ENCODE measurements at places on chromosomes 6 and 20.

- no peak for DNase-seq
Measured at GRCh38 chr6:111361648-111362047, 121.4 kb downstream of the REV3L start.

GRCh38 chr6:135586844-135587243 is 89.3 kb upstream of the AHI1 start:
- DNase-seq, result no peak

GRCh38 chr6:130537447-130537846 is 171.6 kb downstream of the TMEM200A start:
- no peak for DNase-seq

- DNase-seq, result no peak
Measured at GRCh38 chr6:114342086-114342825, 567 bp downstream of the HS3ST5 start.

DNA sequence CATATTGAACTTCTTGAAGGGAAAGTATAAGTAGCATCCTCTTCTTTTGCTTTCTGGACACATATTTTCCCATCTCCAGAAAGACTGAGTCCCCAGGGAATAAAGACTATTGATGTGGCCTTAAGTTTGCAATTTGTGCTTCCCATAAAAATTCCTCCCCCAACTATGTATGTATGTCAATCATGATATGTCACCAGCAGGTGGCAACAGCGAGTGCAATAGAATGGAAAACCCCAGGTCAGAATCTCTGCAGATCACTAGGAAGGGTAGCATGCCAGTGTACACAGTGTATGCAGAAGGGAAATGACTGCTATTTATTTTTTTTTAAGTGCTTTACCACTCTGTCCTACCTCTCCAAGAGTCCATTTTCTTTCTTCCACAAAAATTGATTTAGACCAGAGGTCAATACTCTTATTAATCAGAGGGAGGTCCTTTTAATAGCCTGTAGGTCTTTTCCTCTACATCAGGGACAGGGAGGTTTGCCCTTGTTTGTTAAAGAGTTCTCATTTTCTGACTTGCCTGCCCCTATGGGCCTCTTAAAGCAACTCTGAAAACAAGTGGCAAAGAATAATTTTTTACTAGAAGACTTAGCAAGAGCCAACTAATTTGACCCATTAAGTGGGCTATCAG is 61.4 kb downstream of the BMP2 start:
- DNase-seq, result no peak

GRCh38 chr20:31823360-31824124 is 4.4 kb downstream of the MYLK2 start:
- DNase-seq, result no peak

- no peak for DNase-seq
Measured at GRCh38 chr6:119453242-119454200, 104.0 kb upstream of the MAN1A1 start.

GRCh38 chr6:6751619-6752023 is 163.1 kb downstream of the LY86 start:
- no peak for DNase-seq

All from CD4-positive, alpha-beta T cell treated with Interferon gamma for 1 hour (primary cell).